ENCODE measurements at places on chromosomes 16 and 17.
A peak's percentile ranks its signal among the peaks of the same experiment; 100 is the strongest.

DNA sequence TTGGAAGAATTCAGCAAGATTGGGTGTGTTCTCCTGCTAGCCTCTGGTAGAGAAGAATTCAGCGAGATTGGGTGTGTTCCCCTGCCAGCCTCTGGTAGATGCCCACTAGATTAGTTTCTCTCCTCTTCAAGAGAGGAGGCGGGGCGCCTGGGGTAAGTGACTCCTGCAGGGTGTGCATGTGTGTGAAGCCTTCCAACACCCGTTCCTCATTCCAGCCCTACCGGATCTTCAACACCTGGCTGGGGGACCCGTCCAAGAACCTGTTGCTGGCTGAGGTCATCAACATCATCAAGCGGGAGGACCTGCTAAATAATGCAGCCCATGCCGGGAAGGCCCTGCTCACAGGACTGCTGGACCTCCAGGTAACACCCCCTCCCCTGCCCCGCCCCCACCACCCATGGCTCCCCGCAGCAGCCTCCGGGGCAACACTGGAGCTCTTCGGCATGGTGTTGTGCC is 21.3 kb downstream of the TMEM186 start:
- no peak for DNase-seq

DNA sequence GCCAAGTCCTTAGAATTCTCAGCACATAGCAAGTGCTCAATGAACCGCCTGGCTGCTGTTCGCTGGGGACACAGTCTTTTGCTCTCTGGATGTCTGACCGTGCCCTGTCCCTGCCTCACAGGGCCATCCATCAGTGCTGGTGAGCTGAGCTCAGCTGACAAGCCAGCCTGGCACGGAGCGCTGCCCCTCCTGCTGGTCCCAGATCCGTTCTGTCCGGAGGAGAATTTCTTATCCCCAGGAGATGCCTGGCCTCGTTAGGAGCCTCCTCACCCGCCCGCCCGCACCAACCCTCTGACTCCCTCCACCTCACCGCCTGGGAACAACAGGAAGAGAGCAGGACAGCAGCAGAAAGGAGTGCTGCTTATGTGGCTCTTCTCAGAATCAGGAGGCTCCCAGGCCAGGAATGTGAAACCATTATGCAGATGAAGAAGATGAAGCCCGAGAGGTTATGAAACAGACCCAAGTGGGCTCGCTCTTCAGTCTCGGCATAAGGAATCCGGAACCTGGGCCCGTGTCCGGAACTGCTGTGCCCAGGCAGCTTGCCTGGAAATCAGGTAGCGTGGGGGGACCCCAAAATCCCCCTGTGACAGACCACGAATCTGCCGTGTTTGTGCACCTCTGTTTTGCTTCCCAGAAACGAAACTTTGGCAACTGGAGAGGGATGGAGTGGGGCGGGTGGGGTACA is 28.8 kb upstream of the RMI2 start:
- peak; percentile 71 for DNase-seq

DNA sequence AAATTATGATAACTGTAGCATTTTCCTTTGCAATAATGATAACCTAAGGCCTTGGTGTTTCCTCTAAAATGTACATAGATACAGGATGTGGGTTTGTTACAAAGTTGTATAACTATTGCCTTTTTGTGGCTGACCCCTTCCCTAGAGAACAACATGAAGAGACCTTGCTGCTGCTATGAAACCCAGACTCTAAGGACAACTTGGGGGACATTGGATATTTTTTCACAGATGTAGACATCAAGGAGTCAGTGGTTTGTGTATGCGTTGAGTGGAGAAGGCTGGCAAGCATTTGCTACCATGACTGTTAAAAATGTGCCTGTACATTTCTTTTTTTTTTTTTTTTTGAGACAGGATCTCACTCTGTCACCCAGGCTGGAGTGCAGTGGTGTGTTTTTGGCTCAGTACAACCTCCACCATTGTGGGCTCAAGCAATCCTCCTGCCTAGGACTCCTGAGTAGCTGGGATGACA is 12.3 kb downstream of the HMOX2 start:
- DNase-seq: no peak

- peak; percentile 54 for DNase-seq
Observed at GRCh38 chr17:7046127-7046724, 2.3 kb upstream of the SLC16A11 start.

All from neural progenitor cell (in vitro differentiated cells).